Left hindlimb (tissue), 1 donor: ENCODE measurements at places on chromosomes 2 and 18.

- no peak for DNase-seq
These were observed 11.2 kb upstream of the DDX1 start for GRCh38 chr2:15580451-15580850.

DNA sequence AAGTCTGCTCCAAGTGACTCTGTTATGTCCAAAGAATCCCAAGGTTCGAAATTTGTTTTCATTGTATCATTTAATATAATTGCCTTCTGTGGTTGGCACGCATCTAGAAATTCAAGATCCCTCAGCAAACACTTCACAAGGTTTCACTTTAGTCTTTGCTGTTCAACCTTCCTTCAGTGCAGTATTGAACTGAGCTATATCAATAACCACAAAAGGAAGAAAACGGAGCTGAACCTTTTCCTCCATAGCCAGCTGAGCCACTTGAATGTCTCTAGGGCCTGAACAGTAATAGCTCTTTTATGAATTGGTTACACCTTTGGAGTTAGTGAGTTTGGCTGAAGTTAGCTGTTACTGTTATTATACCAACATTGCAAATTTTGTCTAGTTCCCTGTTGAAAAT lies 357.7 kb upstream of the HNRNPA3 start:
- DNase-seq: no peak

DNA sequence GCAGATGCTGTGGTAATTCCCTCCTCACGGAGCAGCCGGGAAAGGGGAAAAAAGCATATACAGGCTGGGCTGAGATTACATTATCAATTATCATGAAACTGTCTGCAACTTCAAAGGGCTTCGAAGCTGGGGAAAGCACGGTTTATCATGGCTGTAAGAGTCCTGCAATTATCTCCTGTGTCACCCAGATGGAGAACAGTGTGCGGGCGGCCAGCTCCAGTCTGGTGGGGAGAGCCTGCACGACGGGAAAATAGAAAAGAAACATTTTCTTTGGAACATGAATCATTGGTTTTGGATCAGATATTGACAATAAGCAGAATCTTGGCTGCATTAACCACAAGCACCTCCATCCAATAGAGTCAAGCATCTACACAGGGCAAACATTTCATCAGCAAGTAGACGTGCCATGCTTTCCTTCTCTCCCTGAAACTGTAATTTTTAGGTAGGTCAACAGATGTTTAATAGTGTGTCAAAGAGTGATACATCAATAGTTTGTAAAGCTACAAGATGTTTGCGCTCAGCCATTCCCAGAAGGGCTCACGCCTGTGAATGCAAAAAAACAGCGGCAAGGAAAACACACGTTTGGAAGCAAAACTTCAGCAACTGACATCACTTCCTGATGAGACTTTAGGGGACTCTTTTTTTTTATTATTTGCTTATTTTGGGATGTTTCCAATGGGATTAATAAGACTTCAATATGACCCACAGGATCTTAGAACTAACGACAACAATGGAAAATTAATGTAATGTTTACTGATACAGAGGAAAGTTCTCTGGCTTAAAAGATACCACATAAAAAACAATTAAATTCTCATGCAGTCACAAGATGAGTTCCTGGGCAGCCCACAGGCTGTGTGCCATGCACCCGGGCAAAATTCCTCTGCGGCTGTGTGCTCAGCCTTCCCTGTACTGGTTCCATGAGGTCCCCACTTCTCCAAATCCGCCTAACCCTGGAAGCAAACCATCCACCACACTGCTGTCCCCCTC lies 111.0 kb upstream of the SALL3 start:
- no peak for DNase-seq

GRCh38 chr2:128779301-128780095 lies 460.8 kb upstream of the HS6ST1 start:
- DNase-seq: no peak

DNA sequence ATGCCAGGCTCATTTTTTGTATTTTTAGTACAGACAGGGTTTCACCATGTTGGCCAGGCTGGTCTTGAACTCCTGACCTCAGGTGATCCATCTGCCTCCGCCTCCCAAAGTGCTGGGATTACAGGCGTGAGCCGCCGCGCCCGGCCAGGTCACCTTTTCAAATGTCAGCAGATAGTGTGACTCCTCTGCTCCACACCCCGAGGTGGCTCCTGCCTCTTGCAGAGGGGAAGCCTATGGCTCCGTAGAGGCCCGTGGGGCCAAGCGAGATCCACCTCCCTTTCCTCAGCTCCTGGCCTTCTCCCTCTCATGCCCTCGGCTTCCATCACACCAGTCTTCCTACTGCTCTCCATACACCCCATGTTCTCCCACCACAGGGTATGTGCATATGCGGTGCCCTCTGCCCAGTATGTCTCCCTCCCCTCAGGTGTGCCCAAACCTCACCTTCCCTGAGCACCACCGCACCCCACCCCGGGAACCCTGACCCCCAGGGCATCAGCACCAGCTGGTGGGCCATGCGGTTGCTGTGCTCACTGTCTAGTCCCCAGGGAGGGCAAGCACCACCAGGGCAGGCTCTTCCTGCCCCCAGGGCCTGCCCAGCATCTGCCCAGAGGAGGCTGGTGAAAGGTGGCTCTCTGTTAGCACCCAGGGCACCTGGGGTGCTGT lies 10.7 kb downstream of the GPR17 start:
- DNase-seq: peak; percentile 22

GRCh38 chr2:19086231-19086651 lies 272.2 kb downstream of the OSR1 start:
- peak; percentile 49 for DNase-seq

- no peak for DNase-seq
These were observed 463.0 kb downstream of the FBXO15 start for GRCh38 chr18:73684647-73685046.

- DNase-seq: no peak
These were observed 120.9 kb upstream of the ITGB6 start for GRCh38 chr2:160321006-160321405.

- DNase-seq: no peak
These were observed 482.3 kb downstream of the TNS1 start for GRCh38 chr2:217520356-217521010.

DNA sequence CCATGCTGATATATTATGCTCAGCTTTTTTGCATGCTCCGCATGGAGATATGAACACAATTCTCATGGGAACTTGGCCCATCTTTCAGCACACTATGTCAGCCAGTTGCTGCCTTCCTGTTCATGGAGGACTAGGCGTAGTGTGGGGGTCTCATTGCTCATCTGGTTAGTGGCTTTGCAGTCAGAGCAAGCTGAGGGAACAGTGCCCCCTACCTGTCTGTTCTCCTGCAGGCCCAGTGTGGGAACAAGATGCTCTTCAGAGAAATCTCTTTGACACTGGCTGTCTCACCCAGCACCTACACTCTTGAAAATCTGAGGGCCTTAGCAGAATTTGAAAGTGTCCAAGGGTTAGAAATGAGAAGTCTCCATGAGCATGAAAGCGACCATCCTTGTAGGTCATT lies 47.1 kb downstream of the SPTBN1 start:
- DNase-seq: peak; percentile 39

GRCh38 chr2:231780123-231780908 lies 766 bp downstream of the PDE6D start:
- peak; percentile 37 for DNase-seq

GRCh38 chr2:228628682-228629081 lies 447.2 kb upstream of the SPHKAP start:
- DNase-seq: no peak

DNA sequence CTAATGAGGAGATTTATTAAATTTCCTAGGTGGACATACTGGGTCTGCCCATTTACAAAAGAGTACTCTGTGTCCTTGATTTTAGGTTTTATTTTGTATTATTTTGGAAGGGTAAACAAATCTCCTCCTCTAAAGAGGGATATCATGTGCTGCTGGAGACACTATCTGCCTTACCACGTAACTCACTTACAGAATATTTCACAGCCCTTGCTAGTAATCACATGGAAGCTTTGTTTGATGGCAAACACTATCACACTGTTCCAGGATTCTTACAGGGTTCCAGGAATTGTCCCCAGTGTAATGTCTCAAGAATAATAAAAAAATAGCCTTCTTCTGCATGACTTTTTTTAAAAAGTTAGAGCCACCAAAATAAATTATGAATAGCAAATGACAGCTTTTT lies 29.2 kb upstream of the ACVR1C start:
- DNase-seq: no peak

- no peak for DNase-seq
These were observed 142.4 kb upstream of the MYCN start for GRCh38 chr2:15797939-15798281.

GRCh38 chr18:23330423-23330822 lies 122.7 kb upstream of the RIOK3 start:
- no peak for DNase-seq

- DNase-seq: no peak
These were observed 18.0 kb downstream of the PTPN18 start for GRCh38 chr2:130373808-130374365.

DNA sequence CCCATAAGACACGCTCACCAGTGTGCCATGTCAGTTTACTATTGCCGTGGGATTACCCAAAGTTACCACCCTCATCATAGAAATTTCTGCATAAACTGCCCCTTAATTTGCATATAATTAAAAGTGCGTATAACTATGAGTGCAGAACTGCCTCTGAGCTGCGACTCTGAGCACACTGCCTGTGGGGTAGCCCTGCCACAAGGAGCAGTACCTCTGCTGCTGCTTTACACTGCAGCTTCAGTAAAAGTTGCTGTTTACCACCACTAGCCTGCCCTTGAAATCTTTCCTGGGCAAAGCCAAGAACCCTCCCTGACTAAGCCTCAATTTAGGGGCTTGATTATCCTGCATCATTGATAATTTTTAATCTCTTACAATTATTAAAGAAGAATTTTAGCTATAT lies 213.9 kb upstream of the MAP2 start:
- no peak for DNase-seq

DNA sequence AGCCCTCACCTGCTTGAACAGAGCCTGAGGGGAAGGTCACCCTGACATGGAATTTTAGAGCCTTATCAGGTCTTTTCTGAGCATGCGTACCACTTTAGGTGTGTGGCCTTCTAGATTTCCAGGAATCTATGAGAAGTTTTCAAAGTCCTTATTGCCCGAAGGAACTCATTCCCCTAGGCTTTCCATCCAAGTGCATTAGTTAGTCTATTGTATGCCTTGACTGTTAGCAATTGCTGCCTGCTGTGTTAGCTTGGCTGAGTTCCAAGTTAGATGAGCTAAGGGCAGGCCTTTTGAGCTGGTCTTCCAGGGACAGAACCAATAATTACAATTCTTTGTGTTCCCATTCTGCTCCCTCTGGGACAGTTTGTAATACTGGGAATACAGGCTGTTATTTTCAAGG lies 30.8 kb upstream of the PUM2 start:
- peak; percentile 51 for DNase-seq

GRCh38 chr18:3323900-3324299 lies 62.0 kb downstream of the MYL12B start:
- DNase-seq: no peak

- no peak for DNase-seq
These were observed 98.1 kb downstream of the ARMC9 start for GRCh38 chr2:231296401-231296974.

- DNase-seq: peak; percentile 67
These were observed 28.0 kb upstream of the SMIM21 start for GRCh38 chr18:75455249-75456198.

DNA sequence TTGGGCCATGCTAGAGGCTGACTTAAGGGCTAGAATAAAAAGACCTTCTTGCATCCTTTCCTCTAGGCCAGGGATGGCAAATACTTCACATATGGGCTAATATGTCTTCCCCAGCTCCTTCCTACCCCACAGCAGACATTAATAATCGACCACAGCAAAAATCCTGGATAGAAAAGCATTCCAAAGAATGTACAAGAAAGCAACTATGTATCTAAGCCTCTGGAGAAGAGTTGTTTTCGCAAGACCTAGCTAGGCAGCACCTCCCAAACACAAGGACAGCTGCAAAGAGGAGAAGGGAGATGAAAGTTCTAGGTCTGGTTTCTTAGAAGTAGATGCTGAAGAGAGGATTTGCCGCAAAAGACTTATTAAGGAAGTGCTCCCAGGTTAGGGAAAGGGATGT lies 372.6 kb downstream of the SLC4A3 start:
- DNase-seq: no peak

DNA sequence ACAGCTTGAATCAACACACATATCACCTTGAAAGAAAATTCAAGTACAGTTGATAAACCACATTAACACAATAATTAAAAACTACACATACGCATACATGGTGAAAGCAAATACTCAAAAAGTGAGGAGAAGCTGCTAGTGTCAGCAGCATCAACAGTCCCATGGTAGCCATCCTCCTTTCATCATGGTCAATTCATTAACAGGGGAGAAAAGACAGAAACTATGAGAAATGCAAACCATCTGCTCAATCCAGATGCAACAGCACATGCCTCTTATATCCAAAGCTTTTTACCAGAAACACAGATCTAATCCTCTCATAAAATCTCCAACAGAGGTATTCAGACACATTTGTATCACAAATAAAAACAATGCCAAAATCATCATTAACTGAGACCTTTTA lies 81.9 kb upstream of the CHRNA1 start:
- DNase-seq: no peak

- no peak for DNase-seq
These were observed 39.9 kb downstream of the RAB10 start for GRCh38 chr2:26073830-26074229.

DNA sequence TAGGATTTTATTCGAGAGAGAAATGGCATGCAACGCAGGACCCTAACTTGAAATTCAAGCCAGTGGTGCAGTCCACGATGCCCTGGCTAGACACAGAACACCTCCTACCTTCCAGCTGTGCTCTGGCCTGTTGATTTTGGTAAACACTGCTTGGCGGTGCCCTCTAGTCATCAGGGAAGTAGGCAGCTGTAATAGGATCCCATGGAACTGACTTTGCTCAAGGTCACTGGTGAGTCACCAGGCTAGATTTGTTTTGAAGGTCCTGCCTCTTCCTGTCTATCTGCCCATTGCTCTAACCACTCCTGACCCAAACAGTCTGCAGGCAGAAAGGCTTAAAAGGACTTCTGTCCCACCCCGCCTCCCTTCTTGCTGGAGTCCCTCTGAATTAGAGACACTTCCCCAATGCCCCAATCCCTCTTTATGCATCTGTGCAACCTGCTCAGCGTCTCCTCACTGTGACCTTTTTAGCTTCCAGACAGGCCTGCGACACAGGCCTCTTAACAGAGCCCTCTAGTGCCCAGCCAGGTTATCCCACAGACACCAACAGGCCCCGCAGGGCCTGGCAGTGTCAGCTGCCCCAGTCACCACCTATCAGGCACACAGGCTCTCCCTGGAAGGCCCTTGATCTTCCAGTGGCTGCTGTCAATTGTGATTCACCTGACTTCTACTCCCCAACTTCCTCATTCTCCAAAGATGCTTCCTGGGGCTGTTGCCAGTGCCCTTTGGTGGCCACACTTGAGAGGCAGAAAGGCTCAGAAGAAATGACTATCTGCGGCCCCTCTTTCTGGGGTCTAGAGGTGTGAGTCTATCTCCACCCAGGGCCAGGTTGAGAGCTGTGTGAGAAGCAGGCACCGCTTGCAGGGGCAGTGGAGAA lies 5.2 kb downstream of the TMEM127 start:
- no peak for DNase-seq
